ENCODE measurements at places on chromosomes 13 and 19.

DNA sequence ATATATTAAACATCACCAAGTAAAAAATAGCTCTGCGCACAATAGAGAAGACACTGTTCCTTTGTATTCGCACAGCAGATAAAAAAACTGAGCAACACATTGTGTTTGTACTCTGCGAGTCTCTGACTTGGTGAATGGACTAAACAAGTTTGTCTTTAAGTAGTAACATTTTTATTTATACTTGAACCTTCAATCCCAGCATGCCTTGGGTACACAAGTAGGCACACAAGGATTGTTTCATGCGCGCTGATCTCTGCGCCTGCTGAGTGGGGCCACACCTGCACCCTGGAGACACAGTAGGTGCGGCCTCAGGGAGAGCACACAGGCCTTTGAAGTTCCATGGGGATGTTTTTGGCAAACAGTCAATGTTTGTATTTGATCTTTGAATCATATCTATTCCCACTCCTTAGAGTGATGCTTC is 318.9 kb downstream of the MYO16 start:
- no peak for DNase-seq

DNA sequence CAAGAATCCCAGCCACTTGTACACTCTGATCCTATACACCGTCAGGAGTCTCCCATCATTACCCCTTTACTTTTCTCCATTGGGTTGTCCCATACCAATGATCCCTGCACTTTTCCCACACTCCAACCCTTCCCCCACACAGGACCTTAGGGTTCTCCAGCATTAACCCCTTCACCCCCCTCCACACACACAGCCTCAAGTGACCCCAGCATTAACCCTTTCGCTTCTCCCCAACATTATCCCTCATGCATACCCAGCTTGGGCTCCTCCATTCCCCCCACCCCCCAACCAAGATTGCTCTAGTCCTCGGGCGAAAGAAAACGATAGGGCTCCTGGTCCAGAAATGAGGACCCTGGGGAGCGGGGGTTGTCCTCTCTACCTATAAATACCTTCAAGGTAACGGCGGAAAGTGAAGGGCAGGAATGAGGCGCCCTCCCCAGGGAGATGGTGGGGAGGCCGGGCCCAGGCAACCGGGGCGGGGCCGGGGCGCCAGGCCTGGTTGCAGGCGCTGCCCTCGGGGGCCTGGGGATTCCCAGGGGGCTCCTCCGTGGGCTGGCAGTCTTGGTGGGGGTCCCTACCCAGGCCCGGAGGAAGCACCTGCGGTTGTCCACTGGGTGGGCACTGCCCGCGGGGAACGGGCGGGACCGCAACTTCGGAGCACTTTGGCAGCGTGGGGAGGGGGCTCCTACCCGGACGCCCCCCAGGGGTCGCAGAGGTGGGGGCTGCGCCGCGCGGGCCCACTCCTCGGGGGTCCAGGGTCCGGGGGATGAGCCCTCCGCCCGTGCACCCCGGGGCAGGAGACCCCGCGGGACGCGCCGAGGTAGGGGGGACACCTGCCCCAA is 757 bp downstream of the WIZ start:
- no peak for DNase-seq

DNA sequence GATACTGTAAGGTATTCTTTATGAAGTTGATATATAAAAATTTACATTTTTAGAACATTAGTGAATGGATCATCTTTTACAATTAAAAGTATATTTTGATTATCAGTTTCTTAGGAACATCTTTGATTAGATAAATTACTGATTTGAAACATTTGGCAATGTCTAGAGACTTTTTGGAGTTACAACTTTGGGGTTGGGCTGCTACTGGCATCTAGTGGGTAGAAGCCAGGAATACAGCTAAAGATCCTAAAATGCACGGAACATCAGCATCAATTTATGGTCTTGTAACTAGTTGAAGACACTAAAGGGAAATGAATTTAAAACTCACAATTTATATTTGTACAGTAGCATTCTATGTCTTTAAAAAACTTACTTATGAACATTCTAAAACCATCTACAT is 19.9 kb downstream of the POMP start:
- no peak for DNase-seq

DNA sequence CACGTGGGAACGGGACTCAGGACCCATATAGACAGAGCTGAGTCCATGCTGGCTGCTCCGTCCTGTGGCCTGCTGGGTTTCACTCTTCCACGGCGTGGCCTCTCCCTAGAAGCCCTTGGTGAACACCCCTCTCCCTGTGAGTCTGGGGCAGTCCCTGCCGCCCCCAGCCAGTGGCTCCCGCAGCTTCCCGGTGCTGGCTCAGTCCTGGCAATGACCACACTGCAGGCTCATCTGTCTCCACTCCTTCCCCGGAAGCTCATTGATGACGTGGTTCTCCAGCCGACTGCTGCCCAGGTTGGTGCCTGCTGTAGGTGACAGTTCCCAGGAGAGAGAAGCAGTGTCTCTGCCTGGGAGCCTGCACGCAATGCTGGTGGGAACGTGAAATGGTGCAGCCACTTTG is 2.1 kb upstream of the TEX29 start:
- DNase-seq: no peak

GRCh38 chr19:35757231-35757748 is 461 bp upstream of the HSPB6 start:
- no peak for DNase-seq

DNA sequence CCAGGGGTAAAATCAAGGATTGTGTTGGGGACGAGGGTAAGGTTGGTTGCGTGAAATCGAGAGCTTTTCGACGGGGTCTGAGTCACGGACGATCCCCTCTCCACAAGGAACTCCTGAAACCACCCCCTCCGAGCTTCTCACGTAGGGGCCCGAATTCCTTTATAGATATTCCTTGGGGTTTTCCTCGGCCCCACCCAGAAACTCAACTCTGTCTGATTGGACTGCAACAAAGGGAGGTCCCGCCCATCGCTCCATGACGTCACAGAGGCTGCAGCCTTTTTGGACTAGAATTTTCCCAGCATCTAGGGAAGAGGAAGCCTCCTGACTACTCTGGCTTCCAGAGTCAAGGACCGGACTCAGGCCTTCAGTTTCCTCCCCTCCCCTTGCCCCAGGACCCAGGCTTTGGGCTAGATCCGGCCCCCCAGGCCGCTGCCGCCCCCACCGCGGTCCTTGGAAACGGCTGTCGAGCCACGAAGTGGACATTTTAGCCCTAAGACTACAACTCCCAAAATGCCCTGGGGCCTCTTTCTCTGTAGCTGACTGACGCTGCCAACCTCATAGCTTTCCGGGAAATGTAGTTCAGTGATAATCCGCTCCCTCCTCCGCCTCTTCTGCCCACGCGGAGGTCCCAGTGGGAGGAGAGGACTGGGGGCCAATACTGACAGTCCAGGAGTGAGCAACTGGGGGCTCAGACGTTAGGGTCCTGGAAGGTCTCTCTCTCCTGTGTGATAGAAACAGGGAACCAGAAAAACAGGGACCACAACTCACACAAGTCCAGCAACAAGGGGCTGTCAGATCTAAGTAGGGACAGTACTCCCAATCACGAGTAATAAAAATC is at the start of gene IZUMO1:
Gene IZUMO1, minus strand, starts transcription at position 172 of the 838 bp plus-strand sequence. CDS start 1,050 bp downstream, outside the sequence.
- no peak for DNase-seq

DNA sequence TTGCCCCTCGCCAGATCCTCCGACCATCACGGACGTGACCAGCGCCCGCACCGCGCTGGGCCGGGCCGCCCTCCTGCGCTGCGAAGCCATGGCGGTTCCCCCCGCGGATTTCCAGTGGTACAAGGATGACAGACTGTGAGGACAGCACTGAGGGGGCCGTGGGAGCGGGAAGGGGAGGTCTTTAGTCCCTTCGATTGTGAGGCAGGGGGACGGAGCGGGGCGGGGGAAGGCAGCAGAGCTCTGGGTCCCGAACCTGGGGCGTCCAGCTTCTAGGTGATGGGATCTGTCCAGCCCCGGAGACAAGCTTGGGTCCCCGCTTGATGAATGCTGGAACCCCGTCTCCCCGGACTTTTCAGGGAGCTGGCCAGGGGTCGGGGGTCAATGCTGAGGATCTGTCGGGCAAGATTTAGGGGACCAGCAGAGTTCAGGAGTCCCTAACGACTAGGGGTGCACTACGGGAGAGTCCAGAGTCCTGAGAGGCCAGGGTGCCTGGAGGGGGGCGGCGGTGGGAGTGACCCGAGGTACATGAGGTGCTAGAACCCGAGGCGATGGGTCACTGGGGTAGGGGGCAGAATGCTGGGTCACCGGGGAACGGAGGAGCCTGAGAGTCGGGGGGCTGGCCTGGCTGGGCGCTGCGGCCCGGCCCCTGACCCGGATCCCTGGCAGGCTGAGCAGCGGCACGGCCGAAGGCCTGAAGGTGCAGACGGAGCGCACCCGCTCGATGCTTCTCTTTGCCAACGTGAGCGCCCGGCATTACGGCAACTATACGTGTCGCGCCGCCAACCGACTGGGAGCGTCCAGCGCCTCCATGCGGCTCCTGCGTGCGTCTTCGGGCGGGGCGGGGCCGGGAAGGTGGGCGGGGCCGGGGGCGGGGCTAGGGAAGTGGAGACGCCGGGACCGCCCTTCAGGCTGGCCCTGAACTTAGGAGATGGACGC is 14.6 kb downstream of the VSIG10L start:
- DNase-seq: no peak

- no peak for DNase-seq
These were observed 3.5 kb upstream of the LGALS4 start for GRCh38 chr19:38816131-38816750.

DNA sequence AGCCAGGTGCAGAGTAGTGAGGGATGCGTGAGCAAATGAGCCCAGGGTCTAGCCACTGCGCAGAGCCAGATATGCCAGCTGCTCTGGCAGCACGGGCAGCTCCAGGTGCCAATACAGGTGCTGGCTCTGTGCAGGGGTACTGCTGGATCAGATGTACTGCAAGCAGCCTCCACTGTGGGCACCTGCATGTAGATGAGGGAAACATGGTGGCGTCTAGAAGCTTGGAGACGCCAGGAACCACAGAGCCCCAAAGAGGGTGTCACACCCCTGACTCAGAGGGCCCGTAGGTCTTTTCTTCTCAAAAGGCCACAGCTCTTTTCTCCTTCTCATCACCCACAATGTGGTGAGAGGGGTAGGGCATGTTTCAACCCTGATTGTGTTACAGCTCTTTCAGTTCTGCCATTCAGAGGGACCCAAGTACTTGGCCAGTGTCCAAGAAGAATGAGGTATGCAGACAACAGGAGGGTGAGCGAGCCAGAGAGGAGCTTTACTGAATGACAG is 244.4 kb upstream of the SLITRK1 start:
- DNase-seq: no peak

- no peak for DNase-seq
These were observed 419.8 kb downstream of the SLITRK6 start for GRCh38 chr13:85379433-85379832.

DNA sequence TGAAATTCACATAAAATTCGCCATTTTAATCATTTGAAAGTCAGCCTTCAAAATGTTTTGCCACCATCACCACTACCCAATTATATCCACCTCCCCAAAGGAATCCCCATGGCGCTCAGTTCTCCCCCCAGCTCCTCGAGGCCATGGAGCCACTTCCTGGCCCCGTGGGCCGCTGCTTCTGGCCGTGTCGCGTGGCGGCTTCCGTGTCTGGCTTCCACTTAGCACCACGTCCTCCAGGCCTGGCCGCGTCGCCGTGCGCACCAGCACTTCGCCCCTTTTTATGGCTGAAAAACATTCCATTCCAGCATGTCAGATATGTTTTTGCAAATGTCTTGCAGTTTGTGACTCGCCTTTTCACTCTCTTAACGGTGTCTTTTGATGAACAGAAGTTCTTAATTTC is 46.7 kb upstream of the DCUN1D2 start:
- no peak for DNase-seq

- no peak for DNase-seq
These were observed 133.9 kb downstream of the AKAP11 start for GRCh38 chr13:42405665-42406390.

GRCh38 chr19:5434970-5435641 is 20.1 kb upstream of the ZNRF4 start:
- peak; percentile 5 for DNase-seq

- no peak for DNase-seq
These were observed 1.1 kb downstream of the SLITRK1 start for GRCh38 chr13:83881140-83881684.

DNA sequence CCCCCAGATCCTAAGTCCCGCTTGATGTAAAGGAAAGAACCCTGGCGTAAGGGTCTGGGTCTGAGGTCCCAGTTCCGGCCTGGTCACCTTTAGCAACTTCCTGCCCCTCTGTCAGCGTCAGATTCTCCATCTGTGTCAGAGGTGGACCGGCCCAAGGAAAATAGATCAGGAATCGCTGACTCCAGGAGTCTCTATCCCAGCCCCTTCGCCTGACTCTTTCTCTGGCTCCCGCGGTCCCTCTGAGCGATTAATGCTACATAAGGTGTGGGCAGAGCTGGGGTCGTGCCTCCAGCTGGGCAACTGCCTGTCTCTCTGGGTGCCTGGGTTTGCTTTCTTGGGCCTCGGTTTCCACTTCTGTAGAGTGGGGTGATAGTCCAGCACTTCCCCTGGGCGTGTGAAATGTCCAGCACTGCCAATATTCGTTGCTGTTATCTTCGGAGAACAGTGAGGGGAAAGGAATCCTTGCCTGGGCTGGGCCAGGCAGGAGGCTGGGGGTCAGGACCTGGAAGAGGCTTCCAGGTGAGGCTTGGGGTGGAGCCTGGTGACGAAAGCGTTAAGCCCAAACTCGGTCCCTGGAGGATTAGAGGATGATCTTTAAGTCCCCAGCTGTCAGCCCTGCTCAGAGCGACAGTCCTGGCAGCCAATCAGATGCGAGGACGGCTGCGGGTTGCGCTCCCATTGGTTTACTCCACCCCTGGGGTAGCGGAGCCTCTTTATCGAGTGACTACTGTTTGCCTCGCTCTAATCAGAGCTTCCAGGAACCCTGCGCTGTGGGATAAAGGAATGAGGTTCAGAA is 767 bp downstream of the ABCA7 start:
- peak; percentile 75 for DNase-seq

DNA sequence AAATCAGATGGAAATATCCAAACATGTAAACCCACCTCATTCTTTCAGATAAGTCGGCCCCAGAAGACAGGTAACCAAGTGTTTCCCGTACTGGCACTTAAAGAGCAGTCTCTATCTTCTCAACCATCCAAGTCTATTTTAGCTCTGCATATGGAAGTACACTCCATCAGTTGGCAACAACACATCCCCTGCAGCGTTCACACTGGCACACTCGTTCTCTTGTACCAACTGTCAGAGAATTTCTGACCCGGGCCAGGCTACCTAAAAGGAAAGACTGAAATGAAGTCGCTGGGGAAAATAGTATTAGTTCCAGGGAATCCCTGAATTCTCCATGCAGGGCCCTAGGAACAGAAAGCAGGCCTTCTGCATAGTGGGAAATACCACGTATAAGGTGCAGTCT is 109.3 kb downstream of the RXFP2 start:
- DNase-seq: no peak

DNA sequence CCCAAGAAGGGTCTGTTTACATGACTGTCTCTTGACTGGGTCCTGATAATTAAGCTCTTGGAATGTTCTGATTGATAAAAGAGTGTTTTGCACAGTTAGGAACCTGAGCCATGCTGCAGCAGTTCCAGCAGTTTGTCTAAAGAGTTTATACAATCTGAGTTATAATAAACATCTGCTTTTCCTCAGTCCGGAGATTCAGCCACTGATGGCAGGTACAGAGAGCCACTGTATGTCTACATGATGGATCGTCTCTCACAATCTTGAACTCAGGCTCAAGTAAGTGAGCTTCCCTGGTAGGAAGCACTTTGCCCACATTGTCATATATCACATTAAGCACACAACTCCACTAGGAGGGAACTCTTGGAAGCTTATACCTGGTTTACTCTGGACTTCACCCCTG is 84.3 kb downstream of the UGGT2 start:
- no peak for DNase-seq

Measured in stimulated activated CD8-positive, alpha-beta memory T cell treated with anti-CD3 and anti-CD28 coated beads, Interleukin-15, amount 100 ng/mL, for 4 hours (primary cell).